ENCODE measurements at places on chromosomes 12 and 14. TPM values are rescaled to one million over a fixed set of nuclear protein-coding genes. Genes with fewer than 3 reads are reported as not detected.

The SLC22A17 gene
- not detected for total RNA-seq

The FGFR1OP2 gene
- 44.6 TPM for total RNA-seq

The EIF2S3B gene
- total RNA-seq: 9.3 TPM

The TSPAN11 gene
- not detected for total RNA-seq

The IL31 gene
- total RNA-seq: not detected

The LLPH gene
- total RNA-seq: 43.8 TPM

The NINJ2 gene
- total RNA-seq: not detected

The NFATC4 gene
- total RNA-seq: 0.23 TPM

The VPS33A gene
- 22.2 TPM for total RNA-seq

The PROX2 gene
- not detected for total RNA-seq

The LIN7A gene
- not detected for total RNA-seq

The PPP4R4 gene
- 0.66 TPM for total RNA-seq

The ADCY4 gene
- not detected for total RNA-seq

The TAS2R7 gene
- not detected for total RNA-seq

The NEDD8 gene
- 233 TPM for total RNA-seq

The RNF212B gene
- total RNA-seq: not detected

The TRIM9 gene
- 0.19 TPM for total RNA-seq

The SMIM41 gene
- total RNA-seq: not detected

The KCNA5 gene
- not detected for total RNA-seq

The IL23A gene
- 0.61 TPM for total RNA-seq

The HVCN1 gene
- total RNA-seq: not detected

The OTOGL gene
- not detected for total RNA-seq

The PAX9 gene
- total RNA-seq: 5.5 TPM

The ALKBH1 gene
- total RNA-seq: 14.4 TPM

The GSG1 gene
- total RNA-seq: not detected

The PPP1R36 gene
- 0.47 TPM for total RNA-seq

The ASCL1 gene
- total RNA-seq: not detected

The ZNF891 gene
- total RNA-seq: 1.9 TPM

All from MCF 10A (cell line).